ENCODE measurements at places on chromosomes 12 and 14.

GRCh38 chr14:64947710-64948611 lies 5.4 kb upstream of the GPX2 start:
- no peak for DNase-seq

DNA sequence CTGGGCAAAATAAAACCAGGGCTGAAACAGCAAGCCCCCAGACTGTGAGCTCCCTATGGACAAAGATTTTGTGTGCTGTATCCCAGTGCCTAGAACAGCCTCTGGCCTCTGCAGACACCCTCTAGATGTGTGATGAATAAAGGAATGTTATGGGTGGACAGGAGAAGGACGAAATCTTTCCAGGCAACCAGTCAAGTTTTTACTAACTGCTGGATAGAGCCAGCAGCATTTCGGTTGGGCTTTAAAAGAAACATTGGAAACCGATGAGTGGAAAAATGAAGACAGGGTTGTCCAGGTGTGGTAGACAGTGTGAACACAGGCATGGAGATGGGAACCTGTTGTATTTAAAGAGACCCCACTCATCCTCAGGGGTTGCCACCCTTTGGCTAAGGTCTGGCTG lies 4.0 kb downstream of the CHGA start:
- DNase-seq, result no peak

GRCh38 chr12:56955631-56956256 lies 1.7 kb downstream of the RDH16 start:
- no peak for DNase-seq

DNA sequence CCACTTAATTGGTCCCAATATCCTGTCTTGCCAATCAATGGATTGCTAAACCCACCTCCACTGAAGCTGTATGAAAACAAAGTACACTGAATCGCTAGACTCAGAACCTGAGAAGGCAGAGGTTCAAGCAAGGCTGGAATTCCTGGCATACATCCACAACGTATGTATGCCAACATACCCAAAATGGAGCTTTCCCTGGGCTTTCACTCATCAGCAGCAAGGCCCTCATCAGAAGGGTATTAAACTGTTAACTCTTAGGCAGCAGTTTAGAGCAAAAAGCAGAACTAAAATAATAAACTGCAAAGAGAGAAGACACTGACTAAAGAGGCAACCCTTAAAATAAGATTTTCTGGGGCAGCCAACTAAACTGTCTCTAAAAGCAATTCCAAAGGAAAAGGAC lies 13.6 kb downstream of the MED13L start:
- DNase-seq, result no peak

GRCh38 chr12:104108755-104109445 lies 29.1 kb downstream of the NFYB start:
- DNase-seq, result peak; percentile 63

- no peak for DNase-seq
Measured at GRCh38 chr12:85693093-85693665, 143.0 kb downstream of the RASSF9 start.

- DNase-seq, result no peak
Measured at GRCh38 chr14:38958589-38958988, 144.4 kb downstream of the SEC23A start.

DNA sequence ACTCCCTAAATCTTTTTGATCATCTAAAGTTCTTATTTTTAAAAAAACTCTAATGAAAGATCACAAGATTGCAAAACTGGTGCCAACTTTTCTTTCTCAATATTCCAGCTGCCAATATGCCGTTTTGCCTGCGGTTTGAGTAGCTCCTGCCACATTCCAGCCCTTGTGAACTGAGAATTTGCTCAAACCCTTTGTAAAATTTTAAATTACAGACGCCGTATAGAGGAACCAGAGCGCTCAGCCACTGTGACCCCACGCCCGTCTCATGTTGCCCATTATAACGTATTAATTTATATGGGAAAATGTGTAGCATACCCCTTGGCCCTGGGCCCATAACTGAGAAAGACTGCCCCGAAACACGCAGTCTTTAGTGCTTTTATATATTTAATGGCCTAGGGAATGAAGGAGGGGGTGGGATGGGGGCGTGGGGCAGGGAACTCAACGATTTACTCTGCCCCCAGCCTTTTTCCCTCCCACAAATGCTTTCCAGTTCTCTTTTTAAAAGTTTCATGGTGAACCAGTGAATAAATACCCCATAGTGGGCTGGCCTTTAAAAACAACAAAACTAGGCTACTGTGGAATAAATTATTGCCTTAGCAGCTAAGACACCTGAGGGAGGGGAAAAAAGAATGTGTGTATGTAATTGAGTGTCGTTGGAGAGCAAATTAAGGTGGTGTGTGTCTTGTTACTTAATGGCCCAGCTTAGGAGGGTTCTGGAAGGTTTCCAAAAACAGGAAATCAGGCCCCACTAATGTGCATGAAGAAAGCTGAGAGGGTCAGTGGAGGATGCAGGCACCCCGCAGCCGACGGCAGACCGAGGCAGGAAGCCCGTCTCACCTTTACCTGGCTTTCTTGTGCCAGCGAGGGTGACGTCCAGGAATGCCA lies 45.7 kb upstream of the RFLNA start:
- no peak for DNase-seq

DNA sequence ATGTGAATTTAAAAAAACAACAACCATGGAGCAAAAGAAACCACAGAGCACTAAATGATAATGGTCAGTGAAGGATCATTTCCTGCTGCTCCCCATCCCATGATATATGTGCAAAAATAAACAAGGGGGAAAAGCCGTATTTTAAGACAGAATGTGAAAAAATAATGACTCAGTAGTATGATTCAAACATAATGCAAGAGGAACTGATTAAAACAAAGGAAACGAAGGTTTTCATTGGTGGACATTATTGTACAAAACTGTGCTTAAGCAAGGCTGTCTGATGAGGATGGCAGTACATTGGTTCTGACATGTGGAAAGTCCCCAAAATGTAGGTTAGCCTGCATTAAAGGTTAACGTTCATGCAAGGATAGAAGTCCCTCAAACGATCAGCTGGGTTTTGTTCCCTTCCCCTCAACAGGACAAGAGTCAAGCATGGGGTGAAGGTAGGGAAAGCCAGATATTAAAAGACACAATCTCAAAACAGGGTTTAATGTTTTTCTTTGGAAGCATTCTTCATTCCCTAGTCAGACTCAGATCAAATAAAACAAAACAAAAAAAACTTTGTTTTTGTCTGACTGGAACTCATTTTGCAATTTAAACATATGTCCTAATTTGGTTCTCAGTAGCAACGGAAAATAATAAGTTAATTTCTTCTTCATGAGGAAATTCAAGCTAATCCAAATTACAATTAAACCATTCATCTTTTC lies 26.3 kb upstream of the PTGDR start:
- peak; percentile 91 for DNase-seq

DNA sequence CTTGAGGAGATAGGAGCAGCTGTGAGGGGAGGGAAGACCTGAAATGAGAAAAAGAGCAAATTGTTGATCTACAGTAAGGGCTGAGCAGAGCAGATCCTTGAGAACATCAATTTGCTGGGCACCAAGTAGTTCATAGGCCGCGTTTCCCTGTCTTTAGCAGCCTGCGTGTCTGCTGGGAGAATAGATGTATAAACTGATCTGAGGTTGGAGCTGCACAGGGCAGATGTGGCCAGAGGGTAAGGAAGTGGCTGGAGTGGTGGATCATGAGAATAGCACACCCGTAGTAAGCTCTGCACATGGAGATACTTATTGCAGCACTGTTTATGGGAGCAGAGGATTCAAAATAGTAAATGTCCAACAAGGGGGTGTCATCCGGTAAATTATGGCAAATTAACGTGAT lies 44.4 kb downstream of the NTF3 start:
- DNase-seq, result no peak

GRCh38 chr12:49483619-49484018 lies 55.2 kb upstream of the KCNH3 start:
- no peak for DNase-seq

- DNase-seq, result no peak
Measured at GRCh38 chr12:95859947-95860850, 1.4 kb downstream of the SNRPF start.

- DNase-seq, result no peak
Measured at GRCh38 chr12:95759039-95759438, 31.5 kb downstream of the NTN4 start.

DNA sequence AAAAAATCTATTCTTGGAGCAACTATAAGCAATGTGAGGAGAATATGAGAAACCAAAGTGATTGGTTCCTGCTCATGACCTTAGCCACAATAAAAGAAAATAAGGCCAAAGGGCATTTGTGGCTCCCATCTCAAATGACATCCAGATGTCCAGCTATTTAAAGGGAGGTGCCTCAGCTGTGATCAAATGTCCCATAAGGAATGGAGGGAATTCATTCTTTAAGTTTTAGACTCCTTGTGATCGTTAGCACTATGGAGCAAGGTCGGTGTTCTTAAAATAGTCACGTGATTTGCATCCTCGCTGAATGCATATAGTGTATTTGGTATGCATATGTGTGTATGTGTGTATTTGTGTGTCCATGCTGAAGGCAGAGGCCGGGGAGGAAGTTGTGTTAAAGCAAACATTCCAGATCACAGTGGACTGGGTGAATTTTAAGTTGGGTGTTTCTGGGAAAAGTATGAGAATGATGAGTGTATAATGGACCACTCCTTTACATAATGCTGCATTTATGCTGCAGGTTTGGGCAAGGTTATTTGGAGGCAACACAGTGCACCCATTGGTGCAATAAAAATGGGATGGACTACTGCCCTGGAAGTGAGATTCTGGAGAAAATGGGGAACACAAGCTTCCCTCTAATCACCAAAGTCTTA lies 5.6 kb upstream of the E2F7 start:
- no peak for DNase-seq

DNA sequence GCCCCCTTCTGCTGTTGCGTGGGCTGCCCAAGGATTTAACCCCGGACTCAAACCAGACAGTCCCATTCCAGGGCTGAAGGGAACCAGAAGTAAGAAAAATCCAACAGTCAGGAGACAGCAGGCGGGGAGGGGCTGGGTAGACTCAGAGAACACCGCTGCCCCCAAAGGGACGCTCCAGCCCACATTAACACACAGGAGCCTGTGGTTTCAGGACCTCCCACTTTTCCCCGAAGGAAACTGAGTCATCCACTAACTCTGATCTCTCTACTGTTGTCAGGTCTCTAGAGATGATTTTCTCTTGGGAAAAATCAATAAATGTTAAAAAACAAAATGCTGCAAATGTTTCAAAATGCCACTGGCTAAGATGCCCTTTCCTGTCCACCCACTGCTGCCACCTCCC lies 41.6 kb downstream of the FBXO21 start:
- DNase-seq, result no peak

DNA sequence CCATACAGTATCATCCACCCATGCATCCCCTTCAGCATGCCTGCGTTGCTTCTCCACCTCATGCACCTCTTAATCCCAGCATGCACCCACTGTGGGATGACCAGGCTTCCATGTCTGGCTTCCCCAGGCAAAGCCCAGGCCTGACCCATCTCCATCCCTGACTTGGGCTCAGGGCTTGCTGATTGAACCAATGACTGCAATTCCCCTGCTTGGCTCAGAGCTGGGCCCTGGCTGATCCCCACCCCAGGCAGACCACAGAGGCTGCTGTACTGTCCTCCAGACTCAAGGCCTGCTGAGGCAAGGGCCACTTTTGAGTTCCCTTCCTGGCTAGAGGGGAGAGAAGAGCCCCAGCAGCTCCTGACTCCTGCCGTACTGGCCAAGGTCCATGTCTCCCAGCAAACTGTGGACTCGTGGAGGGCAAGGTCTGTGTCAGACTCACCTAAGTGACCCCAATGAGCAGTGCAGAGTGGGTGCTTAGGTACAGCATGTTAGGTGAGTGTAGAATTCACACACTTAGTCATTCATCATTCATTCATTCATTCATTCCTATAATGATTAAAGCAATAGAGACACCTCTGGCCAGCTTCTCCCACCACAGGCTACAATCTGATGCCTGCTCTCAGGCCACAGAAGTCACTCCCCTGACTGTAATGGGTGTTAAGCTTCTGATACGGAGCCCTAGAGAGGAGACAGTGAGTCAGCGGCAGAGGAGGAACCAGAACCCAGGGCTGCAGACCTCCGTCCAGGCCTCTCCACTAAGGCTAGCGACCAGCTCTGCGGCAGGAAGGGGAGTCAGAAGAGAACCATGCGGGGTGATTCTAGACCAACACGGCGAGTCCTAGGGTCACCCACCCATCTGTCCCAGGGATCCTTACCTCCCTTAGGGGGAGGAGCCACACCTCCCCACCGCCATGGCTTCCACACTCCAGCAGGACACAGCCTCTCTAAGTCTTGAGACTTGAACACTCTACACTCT lies 2.9 kb downstream of the BEGAIN start:
- no peak for DNase-seq

GRCh38 chr12:69647178-69647577 lies 36.5 kb upstream of the LRRC10 start:
- DNase-seq, result no peak

DNA sequence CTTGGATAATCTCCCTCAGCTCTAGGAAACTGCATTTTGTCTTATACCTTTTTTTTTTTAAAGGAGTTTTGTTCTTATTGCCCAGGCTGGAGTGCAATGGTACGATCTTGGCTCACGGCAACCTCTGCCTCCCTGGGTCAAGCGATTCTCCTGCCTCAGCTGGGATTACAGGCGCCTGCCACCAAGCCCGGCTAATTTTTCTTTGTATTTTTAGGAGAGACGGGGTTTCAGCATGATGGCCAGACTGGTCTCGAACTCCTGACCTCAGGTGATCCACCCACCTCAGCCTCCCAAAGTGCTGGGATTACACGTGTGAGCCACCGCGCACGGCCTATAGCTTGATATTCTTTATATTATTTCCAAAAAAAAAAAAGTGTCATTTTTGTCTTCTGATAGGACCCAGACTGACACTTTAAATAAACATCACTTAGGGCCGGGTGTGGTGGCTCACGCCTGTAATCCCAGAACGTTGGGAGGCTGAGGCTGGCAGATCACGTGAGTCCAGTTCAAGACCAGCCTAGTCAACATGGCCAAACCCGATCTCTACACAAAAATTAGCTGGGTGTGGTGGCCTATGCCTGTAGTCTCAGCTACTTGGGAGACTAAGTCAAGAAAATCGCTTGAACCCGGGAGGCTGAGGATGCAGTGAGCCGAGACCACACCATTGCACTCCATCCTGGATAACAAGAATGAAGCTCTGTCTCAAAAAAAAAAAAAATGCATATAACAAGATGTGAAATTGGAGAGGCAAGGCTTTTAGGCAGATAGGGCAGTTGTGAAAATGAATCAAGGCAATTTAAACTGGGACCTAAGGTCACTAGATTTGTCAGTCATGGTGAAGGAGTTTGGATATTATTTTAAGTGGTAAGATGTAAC lies 18.4 kb downstream of the SLC2A3 start:
- no peak for DNase-seq

GRCh38 chr14:79699206-79699605 lies 512.1 kb downstream of the DIO2 start:
- no peak for DNase-seq

DNA sequence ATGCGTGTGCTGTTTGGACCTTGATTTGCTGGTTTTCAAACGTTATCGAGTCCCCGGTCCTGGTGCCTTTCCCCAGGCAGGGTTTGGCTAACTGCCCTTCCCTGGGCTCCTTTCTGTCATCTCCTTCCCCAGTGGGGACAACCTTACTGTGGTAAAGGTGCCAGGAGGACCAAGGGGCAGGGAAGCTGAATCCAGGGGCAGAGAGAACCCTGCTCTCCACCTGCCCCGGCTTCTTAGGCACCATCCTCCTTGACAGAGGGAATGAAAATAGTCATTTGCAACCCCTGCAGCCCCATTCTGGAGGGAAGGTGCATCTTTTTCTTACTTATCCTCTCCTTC lies 5.0 kb downstream of the CEBPE start:
- no peak for DNase-seq

GRCh38 chr14:75578786-75579337 lies 442 bp downstream of the FLVCR2 start:
- DNase-seq, result peak; percentile 56

- no peak for DNase-seq
Measured at GRCh38 chr12:6226679-6227051, 26.5 kb downstream of the CD9 start.

Measured in HCEC 1CT (cell line).